Amniotic epithelial cell (primary cell): ENCODE measurements at places on chromosomes 5 and 9.

DNA sequence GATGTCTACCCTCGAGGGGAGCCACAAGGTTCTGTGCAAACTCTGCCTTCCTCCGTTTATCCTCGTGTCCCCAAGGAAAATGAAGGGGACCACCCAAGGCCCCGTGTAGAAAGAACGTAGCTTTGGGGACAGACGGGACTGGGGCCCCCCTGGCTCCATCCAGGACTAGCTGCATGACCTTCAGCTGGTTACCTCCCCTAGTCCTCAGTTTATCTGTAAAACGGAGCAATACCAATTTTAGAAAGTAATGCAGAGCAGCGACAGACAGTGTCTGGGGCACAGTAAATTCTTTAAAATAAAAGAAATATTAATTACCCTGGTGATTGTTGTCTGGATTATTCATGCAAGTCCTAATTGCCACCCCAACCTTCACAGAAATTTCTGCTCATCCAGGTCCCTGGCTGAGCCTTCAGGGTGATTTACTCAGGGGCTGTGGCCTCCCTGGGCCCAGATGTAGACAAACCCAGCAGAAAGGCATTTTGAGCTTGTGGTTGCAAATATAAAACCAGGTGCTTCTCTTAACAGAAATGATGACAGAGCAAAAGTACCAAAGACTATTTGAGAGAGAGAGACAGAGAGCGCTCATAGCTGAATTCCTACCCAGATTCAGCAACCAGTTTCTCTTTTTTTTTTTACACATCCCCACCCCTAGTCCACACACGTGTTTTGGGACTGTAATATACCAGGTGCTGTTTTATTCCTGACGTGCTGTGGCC lies 155.1 kb upstream of the SMIM23 start:
- no peak for DNase-seq

- peak; percentile 74 for DNase-seq
Observed at GRCh38 chr5:43616535-43616934, 13.6 kb downstream of the NNT start.

- no peak for DNase-seq
Observed at GRCh38 chr5:39521940-39522590, 97.3 kb upstream of the DAB2 start.

DNA sequence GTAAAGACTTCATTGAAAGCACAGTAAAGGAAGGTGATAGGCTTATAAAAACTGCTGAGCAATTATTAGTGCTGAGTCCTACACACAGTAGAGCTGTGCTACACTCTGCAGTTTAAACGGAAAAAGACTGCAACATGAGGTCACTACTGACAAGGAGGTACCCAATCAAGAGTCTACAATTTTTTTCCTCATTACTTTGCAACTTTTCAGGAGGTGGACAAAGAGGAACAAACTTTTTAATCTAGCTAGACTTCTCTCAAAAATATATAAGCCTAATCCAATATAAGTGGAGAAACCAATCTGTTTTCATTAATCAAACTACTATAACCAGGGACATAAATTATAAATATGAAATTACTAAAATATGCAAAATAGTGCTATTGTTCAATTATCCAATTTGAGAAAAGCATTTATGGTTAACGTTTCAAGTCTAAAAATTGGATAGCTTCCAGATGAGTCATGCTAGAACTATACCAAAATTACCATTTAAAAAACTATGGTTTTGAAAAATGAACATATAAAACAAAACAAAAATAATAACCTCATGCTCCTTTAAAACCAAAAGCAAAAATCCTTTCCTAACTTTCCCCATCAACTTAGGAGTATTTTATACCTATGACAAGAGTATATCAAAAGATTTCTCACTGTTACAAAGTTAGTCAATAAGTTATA lies 37.7 kb downstream of the FAM13B start:
- DNase-seq = peak; percentile 42

- DNase-seq = peak; percentile 61
Observed at GRCh38 chr9:81455462-81456219, 233.7 kb downstream of the TLE1 start.

DNA sequence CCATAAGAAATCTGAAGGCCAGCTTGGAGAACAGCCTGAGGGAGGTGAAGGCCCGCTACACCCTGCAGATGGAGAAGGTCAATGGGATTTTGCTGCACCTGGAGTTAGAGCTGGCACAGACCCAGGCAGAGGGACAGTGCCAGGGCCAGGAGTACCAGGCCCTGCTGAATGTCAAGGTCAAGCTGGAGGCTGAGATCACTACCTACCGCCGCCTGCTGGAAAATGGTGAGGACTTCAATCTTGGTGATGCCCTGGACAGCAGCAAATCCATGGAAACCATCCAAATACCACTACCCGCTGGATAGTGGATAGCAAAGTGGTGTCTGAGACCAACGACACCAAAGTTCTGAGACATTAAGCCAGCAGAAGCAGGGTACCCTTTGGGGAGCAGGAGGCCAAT lies 100.5 kb upstream of the MAN2A1 start:
- DNase-seq = no peak

DNA sequence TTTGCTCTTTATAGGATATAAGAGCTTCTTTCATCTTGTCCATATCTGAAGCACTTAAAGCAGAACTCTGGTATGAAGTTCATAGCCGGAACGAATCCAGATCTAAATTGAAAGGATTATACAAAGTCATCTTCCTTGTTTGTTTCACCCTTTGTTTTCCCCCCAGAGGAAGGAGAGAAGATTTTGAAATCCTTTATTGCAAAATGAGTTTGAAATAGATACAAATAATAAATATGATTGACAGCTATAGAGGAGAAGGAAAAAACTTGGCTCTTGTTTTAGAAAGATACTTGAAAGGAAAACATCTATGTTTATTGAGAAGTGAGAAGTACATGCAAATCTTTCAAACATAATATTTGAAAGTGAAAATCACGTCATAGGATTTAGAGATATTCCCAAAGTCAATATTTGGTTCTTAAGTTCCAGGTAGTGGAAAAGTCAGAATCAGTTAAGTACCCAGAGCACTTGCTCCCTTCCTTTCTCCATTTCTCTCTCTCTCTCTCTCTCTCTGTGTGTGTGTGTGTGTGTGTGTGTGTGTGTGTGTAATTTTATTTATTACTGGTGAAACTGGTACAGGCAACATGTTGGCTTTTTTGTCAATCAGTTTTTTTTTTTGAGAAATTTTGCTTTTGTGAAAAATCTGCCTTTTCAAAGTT lies 27.2 kb downstream of the PAM start:
- no peak for DNase-seq

DNA sequence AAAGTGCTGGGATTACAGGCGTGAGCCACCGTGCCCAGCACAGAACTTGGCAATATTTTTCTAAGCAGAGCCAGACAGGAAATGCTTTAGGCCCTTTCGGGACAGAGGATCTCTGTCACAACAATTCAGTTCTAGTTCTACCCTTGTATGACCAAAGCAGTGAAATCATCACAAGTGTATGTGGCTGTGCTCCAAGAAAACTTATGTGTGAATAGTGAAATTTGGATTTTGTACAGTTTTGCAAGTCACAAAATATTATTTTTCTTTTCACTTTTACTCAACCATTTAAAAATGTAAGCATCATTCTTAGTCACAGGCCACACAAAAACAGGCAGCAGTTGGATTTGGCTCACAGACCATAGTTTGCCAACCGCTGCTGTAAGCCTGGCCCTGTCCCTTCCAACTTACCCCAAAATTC lies 20.4 kb upstream of the PRUNE2 start:
- DNase-seq = peak; percentile 89

DNA sequence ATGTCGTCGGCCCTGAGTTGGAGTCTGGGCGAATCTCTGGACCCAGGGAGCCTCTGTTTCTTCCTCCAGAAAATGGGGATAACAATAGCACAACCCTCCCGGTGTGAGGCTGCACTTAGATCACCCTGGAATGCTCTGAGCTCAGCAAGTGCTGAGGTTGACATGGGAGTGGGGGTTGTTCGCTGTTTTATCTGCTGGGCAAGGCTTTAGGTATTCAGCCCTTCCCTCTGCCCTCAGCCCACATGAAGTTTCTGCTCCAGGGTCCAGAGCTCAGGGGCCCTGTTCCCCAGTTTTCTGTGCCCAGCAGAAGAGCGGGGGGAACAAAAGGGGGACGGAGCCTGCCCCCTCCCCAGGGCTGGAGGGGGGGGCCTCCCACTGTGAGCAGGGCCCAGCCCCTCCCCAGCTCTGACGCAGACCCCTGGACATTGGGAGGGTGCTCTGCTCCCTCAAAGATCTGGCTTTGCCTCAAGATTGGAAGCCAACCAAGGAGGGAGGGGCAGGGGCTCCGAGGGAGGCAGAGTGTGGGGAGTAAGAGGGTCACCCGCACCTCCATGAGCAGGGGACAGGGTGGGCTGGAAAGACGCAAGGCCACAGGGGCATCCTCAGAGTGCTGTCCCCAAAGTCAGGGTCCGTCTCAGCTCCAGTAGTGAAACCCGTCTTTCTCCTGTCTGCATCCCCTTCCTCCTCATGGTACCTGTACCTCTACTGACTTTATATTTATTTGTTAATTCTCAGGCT lies 215.6 kb downstream of the C9orf50 start:
- DNase-seq = peak; percentile 87

DNA sequence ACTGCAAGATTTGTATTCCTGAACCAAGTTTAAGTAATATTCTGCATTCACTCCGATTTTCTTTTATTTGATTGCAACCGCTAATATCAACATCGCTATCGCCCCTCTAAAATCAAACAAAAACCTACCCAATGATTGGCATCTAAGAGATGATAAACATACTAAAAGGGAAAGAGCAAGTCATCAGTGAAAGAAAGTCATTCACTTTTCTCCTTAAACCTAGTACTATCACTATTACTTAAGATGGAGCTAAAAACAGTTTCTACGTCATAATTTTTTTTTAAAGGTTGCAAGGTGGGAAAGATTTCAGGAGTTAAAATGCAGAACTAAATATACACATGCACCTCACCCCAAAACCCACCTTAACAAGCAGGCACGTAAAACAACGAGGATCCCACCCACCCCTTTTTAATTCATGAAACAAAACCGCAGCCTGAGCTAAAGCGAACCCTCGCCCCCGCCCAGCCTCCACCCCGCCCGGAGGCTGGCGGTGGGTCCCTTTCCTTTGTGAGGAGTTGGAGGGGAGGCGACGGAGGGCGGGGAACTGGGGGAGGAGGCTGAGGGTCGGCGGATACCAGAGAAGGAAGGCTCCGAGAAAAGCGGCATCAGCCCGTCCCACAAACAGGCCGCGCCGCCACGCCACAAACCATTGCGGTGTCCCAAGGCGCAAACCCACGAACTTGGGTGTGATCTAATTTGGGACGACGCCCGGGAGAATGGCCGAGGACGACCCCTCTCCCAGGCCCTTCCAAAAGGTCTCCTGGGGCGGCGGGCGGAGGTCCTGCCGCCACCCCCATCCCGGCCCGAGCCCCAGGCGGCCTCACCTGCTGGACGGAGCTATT lies 861 bp downstream of the UBQLN1 start:
- DNase-seq = no peak

DNA sequence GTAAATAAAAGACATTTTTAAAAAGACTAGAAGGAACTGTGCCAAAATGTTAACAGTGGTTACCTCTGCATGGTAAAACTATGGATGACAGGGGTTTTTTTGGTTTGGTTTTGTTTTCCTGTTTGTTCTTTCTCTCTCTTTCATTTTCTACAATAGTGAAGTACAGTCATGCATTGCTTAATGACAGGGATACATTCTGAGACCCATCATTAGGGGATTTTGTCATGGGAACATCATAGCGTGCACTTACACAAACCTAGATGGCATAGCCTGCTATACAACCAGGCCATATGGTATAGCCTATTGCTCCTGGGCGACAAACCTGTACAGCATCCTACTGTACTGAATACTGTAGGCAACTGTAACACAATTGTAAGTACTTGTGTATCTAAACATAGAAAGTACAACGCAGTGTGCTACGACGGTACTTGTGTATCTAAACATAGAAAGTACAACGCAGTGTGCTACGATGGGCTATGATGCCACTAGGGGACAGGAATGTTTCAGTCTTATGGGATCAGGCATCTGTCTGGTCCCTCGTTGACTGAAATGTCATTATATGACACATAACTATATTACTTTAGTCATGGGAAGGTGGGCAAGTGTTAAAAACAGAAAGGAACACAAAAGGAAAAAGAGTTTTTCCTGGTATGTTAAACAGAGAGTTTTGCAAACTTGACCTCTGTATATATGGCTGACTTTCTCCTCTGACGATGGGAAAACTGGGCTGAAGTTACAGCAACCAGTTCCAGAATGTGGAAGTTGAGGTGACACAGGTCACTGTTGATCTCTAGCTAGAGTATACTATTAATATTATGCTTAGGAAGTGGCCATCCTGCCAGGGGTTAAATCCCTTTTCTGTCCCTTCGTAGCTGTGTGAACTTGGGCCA lies 7.4 kb upstream of the ADAM19 start:
- DNase-seq = no peak

DNA sequence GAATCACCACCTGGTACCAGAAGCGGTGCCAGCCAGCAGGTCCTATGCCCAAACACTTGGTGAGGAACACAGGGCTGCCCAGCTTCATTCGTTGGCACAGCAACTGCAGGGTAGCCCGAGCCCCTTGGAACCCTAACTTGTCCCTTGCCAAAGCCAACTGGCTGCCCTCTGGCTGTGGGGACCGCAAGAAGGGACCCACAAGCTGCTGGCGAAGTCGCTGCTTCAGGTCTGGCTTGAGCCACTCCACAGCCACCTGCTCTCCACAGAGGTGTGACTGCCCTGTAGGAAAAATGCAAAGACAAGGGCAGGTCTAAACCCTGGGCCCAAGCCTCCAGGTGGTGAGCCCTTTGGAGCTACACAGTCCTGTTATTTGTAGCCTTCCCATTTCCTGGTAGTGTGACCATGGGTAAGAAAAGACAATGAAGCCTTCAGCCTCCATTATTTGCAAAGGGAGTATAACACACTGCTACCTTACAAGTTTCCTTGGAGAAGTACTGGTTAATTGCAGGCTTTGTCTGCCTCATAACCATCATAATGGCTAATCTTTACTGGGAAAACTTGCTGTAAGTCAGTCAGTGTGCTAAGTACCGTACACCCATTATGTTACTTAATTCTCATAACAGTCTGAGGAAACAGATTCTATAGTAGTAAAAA lies 1.8 kb downstream of the DND1 start:
- no peak for DNase-seq

DNA sequence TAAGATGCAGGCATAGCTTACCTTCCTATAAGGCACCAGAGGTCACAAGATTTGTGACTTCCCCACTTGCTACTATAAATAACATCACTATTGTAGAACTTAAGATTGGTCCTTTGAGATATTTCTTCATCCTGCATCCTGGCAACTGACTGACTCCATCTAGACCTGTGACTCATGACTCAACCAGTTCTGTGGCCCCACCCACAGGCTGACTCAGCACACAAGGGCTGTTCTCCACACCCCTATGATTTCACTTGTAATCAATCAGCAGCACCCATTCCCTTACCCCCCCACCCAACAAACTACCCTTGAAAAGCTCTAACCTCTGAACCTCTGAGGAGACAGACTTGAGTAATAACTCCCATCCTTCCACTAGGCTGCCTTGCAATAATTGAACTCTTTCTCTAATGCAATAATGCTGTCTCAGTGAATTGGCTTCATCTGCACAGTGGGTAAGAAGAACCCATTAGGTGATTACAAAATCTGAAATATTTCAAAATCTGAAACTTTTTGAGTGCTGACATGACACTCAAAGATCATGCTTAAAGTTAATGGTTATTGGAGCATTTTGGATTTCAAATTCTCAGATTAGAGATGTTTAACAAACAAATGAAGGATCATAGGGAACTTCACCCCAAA lies 296.7 kb downstream of the ARL15 start:
- peak; percentile 83 for DNase-seq
